ENCODE measurements at places on chromosomes 6 and 20.

- no peak for DNase-seq
Measured at GRCh38 chr6:43265564-43265963, 22.3 kb downstream of the TTBK1 start.

DNA sequence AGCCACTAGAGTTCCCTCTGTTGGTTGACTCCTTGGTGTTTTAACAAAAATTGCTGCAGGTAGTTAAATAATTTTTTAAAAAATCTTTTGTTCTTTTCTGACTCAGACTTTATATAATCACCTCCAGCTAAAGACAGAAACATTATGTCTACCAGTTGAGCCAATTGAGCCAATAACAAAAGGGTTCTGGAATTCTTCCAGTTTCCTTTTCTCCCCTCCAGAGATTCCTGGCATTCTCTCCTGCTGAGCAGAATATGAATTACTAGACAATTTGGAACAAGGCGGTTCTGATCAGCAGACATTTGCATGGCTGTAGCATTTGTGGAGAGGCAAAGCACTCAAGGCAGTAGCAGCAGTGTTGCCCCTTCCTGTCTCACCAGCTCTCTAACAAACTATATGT, 144.0 kb upstream of the SLC35B3 start:
- DNase-seq, result no peak

GRCh38 chr6:150751296-150751695, 114.2 kb upstream of the MTHFD1L start:
- no peak for DNase-seq

- no peak for DNase-seq
Measured at GRCh38 chr20:47701612-47702011, 83.7 kb downstream of the SULF2 start.

DNA sequence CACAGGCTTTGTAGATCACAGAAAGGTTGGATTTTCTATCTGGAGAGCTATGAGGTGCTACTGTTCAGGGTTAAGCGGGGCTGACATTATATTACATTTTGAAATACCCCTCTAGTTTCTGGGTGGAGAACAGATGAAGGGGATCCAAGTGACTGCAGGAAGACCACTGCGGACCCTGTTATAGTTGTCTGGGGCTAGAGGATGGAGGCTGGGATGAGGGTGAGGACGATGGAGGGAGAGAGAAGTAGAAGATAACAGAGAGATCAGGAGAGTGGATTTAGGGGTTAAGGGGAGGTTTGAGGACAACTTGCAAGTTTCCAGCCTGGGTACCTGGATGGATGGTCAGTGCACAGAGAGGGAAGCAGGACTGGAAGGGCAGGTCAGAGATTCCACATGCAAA, 43.5 kb upstream of the TGM2 start:
- DNase-seq, result no peak

DNA sequence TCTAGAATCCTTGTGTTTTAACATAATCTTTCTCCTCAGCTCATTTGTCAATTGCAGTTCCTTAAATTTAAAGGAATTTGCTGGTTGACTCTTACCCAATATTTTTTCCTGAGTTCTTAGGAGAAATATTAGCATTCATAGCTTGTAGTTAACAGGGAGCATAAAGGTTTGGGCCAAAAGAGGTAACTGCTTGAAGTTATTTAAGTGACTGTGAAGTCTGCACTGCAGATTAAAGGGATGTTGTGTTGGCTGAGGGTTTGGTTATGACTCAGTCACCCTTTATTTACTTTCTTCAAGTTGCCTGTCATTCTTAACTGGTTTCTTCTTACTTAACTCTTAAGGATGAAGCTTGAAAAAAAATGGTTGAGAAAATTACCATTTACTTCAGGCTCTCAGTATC, 220.3 kb upstream of the LAMP5 start:
- DNase-seq, result no peak

DNA sequence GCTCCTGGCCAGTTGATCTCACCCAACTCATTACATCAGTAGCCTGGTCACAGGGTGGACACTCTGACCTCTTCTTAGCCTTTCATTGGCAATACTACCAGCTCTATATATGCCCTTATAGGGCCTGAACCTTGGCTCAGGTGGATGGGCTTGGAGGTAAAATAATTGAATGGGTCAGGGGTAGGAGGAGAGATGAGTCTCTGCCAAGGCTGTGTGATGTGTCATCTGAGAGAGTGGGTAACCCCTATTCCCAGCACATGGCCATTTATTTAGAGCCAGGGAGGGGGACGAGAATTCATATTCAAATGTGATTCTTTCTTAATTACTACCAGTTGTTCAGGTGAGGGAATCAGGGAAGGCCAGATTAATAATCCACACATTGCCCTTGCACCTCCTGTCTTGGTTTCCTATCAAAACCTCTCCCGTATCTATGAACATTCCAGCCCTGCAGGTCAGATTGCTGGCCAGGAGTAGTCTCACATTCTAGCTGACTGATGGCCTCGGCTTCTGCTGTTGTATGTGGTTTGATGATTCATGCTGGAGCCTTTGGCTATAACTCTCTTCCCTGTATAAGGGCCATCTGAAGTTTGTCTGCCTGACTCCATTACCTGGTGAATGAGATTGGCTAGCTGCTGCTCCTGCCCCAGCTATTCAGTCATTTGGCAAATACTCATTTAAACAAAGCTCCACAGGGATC, 13.4 kb downstream of the C20orf173 start:
- no peak for DNase-seq

- no peak for DNase-seq
Measured at GRCh38 chr6:161924516-161925116, 650.8 kb upstream of the AGPAT4 start.

DNA sequence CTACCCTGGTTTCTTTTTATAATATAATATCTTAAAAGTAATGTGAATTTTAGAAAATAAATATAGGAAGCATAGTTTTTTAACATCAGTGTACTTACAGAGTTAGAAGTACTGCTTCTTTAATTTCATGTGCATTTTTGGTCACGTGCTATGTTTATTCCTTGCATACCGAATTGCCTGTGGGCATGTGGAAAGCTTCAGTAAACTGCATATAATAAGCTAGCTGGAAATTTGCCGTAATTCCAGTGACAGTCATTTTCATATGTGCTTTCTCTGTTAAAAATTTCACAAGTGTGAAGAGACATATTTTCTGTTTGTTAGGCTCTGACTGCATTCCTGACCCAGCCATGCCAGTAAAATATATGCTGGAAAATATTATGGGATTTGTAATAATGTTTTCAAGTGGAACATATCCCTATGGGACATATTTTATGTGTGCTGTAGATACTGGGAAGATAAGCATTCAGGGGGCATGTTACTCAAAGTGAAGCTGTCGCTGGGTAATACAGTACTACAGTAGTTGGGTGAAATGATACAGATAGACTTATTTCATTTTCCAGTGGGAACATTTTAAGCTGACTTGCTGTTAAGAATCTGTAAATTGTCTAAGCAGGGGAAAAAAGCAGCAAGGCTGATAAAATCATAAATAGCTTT, 616.7 kb downstream of the FRK start:
- DNase-seq, result no peak

DNA sequence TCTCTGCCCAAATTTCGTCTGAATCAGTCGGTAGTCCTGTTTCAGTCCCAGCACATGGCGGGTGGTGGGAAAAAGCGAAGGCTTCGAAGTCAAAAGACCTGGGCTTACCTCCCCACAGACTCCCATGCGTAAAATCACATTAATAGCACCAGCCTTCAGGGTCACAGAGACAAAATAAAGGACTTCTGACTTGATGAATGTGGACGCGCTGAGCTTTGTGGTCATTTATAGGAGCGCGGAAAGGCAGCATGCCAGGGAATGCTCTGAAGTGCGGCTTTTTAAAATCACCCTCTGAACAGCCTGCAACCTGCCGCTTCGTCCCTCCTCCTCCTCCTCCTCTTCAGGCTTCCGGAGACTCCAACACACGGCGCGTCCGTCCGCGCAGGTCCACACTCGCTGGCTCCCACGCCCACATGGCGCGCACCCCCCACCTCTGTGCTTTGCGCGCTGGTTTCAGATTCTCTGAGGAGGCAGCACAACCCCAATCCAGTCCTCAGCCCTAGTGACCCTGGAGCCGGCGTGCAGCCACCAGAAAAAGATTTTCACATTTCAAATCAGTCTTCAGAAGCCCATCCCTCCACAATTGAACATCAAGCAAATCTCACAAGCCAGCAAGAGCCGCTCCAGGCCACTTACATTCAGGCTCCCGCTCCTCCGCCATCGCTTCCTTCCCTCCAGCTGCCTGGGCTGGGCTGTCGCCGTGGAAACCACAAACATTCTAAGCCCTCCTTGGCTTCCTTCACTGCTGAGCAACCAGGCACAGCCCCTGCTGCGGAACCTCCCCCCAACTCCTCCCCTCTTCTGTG, at the start of gene C6orf118:
Gene C6orf118, minus strand, starts transcription at position 680 of the 806 bp plus-strand sequence. Its CDS starts 19 bp downstream, at position 661.
- no peak for DNase-seq

- DNase-seq, result no peak
Measured at GRCh38 chr6:156752666-156753301, 24.4 kb upstream of the ARID1B start.

DNA sequence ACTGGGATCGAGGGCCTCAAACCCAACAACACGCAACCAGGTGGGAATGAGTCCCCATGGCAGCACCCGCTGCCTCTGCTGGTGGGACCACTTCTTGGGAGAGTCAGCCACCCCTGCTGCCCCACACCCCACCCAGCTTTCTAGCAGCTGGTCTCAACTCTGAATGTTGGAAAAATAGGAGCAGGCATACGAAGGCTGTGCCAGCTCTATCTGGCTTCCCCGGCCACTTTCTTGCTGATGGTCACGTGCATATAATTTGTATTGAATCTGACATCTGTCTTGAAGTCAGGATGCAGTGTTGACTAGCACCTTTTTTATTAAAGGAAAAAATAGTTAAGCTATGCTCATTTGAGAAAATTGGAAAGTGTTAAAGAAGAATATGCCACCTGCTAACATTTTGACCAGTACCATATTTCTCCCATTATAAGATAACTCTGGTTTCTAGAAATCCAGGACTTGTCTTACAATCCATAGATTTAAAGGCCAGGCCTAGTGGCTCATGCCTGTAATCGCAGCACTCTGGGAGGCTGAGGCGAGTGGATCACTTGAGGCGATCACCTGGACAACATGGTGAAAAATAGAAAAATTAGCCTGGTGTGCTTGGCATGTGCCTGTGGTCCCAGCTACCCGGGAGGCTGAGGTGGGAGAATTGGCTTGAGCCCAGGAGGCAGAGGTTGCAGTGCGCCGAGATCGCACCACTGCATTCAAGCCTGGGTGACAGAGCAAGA, 26.9 kb upstream of the MAPRE1 start:
- no peak for DNase-seq

- DNase-seq, result no peak
Measured at GRCh38 chr6:140193269-140193668, 818.8 kb upstream of the CITED2 start.

- DNase-seq, result no peak
Measured at GRCh38 chr6:136148051-136148450, 102.1 kb downstream of the MTFR2 start.

DNA sequence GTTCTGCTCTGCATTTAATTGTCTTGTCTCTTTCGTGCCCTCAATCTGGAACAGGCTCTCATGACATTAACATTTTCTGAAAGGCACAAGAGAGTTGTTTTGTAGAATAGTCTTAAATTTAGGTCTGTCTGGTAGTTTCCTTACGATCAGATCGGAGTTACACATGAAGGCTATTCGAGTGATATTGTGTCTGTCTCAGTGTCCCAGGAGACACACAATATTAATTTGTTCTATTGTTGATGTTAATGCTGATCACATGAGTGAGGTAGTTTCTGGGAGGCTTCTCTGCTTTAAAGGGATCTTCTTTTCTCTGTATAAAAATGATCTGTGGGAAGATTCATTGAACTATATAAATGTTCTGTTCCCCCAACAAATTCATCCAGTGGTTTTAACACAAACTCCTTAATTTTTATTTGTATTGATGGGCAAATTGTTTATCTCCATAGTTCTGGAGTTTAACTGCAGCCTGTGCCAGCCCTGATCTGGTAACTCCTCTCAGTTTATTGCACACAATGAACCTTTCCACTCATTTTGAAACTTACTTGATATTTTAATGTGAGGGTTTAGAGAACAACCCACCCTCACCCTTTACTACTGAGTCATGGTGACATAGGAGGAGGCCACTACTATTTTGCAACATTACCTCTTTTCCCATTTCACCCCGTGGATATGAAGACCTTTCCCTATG, 223.0 kb downstream of the CBLN4 start:
- no peak for DNase-seq

GRCh38 chr20:47586649-47587294, 85.1 kb downstream of the NCOA3 start:
- DNase-seq, result no peak

DNA sequence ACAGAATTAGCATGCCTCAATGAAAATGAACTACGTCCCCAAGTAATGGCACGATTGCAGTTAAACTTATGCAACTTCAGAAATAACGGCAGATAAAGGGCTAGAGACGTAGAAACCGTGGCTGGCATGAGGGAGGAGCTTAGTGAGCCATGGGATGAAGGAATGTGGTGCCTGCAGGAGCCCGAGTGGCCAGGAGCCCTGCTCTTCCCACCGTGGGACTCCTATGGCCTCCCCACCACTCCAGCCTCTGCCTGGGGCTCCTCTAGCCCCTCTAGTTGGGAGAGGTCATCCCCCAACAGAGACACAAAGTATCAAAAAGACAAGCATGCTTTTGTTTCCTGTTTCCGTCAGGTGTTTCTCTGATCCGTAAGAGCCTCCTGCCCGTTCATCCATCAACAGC, 75.1 kb upstream of the BHLHE23 start:
- no peak for DNase-seq

GRCh38 chr6:155959898-155960495, 504.4 kb upstream of the NOX3 start:
- DNase-seq, result no peak

DNA sequence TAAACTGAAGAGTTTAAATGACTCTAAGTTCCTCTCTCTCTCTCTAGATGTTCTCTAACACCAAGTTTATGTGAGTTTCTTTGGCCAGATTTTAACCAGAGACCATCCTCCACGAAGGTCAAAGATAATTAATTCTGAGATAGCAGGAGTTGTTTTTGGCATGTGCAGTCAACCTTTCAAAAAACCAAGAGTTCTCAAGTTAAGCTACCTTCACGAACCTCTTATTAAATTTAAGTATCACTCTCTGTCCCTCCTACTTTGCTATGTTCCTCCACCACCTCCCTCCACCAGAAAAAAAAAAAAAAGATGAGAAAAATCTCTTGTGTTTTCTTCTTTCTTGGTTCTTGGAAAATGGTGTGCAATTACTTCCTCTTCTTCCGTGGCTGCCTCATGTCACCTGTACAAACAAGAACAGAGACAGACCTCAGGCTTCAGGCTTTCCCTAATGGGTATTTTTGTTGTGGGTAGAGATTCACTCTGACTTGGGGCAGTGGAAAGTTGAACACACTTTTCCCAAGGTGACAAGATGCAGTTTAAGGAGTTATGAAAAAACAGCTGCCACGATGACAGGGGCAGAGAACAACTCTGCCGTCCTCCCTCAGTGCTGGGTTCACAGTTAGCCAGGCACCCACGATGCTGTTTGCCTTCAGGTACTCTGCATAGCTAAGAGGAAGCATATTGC, 64.3 kb downstream of the ADTRP start:
- DNase-seq, result no peak
